ENCODE measurements at places on chromosomes 16 and 17.
A peak's percentile ranks its signal among the peaks of the same experiment; 100 is the strongest.

GRCh38 chr17:20153231-20153630 is 144.1 kb downstream of the SPECC1 start:
- no peak for DNase-seq

GRCh38 chr17:6452471-6453266 is 8.4 kb downstream of the PIMREG start:
- DNase-seq = no peak

DNA sequence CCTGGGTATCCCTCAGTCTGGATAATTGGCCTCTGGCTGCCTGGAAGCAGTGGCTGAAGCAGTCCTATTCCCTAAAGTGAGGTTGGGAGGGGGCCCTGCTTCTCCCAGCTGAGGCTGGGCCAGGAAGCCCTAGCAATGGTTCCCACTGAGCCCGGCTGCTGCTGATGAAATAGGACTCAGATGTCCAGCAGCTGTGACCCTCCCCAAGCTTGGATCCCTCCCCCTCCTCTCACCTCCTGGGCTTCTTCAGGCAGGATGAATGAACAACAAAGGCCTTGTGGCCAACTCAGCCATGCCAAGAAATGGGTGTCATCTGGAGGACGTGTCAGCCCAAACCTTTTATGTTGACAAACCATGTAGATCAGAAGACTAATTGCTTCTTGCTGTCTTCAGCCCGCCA is 42.0 kb downstream of the AXIN2 start:
- DNase-seq = no peak

GRCh38 chr17:71870546-71870862 is 250.3 kb upstream of the SOX9 start:
- no peak for DNase-seq

- DNase-seq = peak; percentile 49
Observed at GRCh38 chr17:16443511-16444257, 28.3 kb downstream of the TRPV2 start.

DNA sequence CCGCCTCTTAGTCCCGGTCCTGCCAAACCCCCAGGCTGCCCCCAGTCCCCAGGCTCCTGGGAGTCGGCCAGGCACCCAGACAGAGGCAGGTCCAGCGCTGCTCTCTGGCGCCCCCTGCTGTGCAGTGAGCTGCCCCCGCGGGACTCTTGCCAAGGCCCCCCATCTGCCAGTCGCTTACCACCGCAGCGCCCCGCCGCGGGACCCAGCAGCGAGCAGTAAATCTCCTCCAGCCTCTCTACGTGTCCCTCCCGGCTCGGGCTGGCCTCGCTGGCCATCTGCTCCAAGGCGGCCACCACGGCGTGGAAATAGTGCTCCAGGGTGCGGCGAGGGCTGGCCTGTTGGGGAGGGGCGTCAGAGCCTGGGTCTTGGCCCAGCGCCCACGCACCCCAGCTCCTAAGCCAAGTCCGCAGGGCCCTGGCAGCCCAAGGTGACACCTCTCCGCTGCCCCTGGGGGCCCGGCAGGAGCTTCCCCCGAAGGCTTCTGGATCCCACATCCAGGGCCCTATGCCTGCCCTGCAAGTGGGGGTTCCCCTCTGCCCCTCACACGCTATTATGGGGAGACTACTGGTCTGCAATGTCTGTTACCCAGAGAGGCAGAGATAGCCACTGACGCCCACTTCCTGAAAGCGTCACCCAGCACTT is 33.7 kb upstream of the MFSD6L start:
- DNase-seq = no peak
